ENCODE measurements at places on chromosomes 7 and 10.

- no peak for DNase-seq
Observed at GRCh38 chr7:152860310-152860709, 100.8 kb downstream of the ACTR3B start.

- DNase-seq: no peak
Observed at GRCh38 chr7:90713628-90714027, 117.5 kb downstream of the CDK14 start.

DNA sequence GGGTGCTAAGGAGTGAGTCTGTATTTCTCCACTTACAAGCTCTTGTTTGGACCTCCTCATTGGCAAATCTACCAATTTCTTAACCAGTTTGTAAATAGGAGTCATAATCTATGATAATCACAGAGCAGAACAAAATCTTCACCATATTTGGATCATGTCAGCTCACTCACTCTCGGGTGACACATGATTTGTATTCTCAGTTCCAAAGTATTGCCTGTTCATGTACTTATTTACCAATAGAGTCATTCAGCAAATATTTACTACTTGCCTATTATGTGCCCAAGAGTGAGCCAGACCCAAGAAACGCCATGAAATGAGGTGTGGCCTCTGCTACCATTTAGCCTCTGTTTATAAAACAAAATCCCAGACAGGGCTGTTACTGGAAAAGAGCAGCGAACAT, 114.8 kb downstream of the TSPAN12 start:
- DNase-seq: no peak

DNA sequence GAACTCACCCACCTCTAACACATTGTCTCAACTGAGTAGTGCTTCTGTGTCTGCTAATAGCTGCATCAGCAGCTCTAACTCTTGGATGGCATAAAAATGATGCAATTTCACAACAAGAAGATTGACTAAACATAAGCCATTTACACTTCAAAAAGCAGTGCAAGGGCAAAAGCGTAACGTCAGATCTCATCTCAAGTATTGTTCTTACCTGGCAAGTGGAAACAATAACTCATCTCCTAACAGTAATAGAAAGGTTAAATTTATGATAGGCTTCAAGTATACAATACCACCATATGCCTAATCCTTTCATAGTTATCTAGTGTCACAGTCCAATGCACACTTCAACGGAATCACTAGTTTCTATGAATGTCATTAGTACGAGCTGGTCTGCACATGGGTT, 14.8 kb downstream of the TPK1 start:
- DNase-seq: no peak

- no peak for DNase-seq
Observed at GRCh38 chr10:10787586-10787985, 230.1 kb upstream of the CELF2 start.

DNA sequence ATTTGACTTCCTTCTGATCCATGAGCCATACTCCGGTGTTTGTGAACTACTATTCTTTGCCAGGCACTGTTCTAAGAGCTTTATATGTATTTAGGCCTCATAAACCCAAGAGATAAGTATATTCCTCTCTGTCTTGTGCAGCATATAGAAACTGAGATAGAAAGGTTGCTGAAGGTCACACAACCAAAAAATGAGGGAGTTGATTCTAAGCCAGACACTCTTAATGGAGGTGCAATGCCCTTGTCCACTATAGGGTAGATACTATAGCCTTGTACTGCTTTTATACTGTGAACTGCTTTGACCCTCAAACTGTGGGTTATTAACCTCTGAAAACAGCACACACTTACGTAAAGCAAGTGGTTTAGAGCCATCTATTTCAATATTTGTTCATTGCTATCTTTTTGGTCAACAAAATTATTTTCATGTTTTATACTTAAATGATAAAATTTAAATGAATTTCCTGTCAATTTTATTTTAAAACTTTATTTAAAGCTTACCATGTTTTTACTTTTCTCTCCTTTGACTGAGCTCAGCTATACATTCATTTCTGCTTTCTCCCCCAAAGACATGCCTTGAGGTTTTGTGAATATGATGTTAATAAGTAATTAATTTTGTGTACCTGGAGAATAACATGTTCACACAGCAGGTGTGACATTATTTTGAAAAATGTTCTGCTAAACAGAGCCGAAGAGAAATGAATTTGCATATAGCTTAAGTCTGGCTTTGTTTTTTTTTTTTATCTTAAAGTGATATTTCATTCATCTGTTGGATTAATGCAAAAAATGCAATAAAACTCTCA, 687.3 kb downstream of the DNAJB9 start:
- no peak for DNase-seq

DNA sequence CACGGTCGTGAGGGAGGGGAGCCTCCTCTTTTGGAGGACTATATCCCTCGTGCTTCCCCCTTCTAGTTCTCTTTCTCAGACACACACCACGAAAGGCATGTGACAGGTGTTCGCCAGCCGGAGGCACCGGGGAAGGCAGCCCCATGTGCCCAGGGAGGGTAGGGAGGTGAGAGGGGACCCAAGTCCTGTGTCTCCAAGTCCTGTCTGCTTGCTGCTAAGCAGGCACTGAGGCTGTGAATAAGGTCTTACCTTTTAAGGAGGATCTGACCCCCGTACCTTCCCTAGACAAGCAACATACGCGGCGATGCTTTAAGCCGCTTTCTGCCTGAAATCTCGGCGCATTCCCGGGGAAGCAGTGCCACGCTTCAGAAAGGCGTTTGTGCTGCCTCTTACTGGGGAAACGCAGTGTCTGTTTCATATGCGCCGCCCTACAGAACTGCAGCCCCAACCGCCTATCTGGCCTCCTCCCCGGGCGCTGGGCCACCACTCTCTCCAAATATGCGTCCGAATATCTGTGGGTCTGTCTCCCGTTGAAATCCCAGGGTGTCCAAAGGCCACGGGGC, 770 bp downstream of the PLXNA4 start:
- DNase-seq: no peak

GRCh38 chr7:22190736-22191135, 166.2 kb downstream of the RAPGEF5 start:
- no peak for DNase-seq

DNA sequence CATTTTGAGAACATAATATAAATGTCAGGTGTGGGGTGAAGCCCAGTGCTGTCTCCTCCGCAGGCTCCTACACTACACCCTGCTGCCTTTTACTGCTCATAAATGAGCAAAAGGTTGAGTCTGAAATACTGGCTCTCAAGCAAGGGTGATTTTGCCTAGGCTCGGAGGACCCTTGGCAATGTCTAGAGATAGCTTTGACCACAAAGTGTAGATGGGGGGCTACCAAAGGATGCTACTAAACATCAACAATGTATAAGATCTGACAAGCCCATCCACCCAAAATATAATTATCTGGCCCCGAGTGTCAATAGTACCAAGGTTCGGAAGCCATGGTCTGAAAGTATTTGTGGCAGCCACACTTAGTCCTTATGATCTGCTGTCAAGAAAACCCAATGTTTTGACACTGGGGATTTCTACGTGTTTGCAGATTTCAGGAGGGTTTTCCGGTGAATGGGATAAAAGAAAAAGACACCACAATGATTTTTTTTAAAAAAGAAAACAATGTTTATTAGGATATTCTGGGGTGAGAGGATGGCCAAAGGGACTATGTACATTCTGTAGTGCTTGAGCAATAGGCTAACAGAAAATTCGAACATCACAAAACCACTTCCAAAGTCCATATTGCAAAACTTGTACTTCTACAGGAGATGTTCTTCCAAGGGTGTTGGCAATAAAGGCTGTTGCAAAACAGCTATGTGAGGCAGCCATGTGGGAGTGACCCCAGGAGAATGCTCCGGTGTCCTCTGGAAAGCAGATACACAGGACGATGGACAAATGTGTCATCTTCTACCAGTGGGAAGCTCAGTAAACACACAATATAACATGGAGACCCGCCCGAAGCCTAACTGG, 216.3 kb downstream of the GFRA1 start:
- no peak for DNase-seq

GRCh38 chr10:43350686-43351085, 20.8 kb upstream of the FXYD4 start:
- DNase-seq: no peak

GRCh38 chr7:2354939-2355704, 495 bp downstream of the EIF3B start:
- DNase-seq: peak; percentile 29

DNA sequence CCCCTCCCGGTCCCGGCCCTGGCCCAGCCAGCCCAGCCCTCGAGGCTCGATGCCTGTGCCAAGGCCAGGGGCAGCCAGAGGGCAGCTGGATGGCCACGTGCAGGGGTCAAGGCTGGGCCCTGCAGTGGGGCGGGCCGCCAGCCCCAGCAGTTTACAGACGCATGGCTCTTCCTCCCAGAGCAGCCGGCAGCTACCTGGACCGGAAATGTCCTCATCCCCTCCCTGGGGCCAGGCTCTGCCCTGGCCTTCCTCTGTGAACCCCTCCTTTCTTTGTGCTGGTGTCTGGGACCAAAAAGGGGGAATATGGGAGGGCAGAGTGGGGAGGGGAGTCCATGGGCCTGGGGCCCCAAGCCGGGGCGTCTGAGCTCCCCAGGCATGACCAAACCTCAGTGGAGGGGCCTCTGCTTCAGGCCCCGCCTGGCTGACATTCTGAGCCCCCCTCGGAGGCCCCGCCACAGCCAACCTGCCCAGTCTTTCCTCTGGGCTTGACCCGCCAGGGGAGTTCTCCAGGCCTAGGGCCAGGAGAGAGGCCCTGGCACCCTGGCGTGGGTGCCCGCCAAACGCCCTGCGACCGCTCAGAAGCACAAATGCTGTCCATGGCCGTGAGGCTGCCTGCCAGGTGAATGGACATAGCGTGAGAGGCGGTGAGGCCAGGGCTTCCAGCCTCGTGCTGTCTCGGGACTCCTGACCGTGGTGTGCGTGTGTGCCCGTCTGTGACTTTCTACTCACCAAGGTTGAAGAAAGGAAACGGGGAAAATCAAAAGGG, 24.7 kb upstream of the AMZ1 start:
- no peak for DNase-seq

DNA sequence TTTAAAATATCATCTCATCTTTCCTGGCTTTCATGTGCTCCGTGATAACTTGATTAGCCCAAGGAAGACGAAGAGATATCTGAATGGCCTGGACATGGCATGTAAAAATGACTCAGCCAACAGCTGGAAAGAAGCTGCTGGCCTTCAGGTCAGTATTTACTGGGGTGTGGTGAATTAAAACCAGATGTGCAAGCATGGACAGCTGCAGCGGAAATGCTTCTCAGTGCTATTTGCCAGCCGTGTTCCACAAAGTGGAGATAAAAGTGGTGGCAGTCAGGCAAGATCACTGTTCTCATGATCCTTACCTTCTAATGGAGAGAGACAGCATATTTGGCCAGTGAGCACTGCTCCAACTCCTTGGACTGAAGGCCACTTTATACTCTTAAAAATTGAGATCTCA, 203.1 kb upstream of the VSTM2A start:
- no peak for DNase-seq

- no peak for DNase-seq
Observed at GRCh38 chr7:1228545-1229201, 4.0 kb upstream of the UNCX start.

DNA sequence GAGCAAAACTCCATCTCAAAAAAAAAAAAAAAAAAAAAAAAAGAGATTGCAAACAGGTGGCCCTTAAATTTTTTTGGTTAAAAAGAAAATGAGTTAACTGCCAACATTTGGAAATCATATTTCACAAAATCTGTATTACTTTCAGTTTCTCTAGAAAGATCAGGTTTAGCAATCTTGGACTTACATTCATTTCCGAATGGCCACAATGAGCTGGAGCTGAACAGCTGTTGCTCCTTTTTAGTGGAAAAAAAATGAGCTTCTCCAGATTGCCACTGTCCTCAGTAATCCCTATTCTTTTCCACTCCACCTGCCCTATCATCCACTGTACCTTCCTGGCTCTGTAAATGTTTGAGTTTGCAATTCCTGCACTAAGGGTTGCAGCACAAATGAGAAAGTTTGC, 43.6 kb downstream of the RAB11FIP2 start:
- no peak for DNase-seq

DNA sequence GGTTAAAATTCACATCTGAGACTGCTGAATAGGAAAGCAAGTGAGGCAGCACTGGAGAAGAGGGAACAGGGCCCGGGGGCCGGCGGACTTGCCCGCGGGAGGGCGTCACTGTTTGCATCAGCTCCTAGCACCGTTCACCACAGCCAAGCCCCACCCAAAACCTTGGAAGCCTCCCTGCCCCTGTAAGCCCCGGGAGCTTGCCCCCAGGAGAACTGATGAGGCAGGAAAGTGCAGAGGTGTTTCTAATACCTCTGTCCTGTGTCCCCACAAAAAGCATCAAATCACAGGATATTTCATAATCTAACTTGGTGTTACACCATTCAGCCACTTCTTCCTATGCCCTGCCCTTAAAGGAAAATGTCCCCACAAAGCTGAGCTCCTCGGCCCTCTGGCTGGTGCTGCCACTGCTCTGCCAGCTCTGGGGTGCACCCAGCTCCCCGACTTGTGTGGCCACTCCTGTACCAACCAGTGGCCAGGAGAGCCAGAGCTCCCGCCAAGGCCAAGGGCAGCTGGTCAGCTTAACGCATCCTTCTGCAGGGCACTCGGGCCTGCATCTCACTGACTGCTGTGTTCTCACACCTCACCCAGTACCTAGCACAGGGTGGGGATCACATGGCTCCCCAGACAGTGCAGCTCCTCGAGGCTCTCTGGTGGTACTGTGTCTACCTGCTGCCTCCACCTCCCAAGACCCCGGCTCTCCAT, 47.3 kb upstream of the CNPY1 start:
- peak; percentile 57 for DNase-seq

- DNase-seq: no peak
Observed at GRCh38 chr10:44723619-44724325, 187.4 kb upstream of the TMEM72 start.

- no peak for DNase-seq
Observed at GRCh38 chr7:79157281-79157680, 296.2 kb downstream of the MAGI2 start.

GRCh38 chr10:112286837-112287818, 3.9 kb downstream of the TECTB start:
- DNase-seq: no peak

DNA sequence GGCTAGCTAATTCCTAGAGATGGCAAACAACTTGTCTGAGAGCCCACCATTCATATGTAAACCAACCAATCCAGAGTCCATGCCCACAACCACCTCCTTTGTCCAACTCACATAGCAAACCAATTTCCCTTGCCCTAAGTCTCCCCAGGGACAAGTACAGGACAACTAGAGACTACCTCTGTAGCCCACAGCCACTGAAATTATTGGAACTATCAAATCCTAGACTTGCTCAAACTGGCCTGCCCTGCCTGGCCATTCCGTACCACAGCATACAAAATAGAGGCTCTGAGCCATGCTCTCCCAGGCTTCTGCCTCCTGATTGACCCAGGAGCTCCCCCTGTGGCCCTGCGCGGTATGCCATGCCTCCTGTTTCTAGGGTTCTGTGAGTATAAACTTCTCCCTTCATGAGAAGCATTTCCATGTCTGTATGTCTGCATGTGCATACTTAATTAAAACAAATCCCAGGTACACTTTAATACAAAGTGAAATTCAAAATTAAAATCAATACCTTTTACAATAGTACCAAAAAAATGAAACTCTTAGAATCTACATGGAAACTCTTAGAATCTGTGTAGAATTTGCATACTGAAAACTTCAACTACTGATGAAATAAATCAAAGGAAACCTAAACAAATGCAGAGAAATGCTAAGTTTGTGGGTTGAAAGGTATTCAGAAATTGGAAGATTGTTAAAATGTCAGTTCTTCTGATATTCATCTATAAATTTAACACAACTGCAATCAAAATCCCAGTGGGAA, 4.0 kb upstream of the HECW1 start:
- DNase-seq: peak; percentile 62
